ENCODE measurements at places on chromosomes 4 and X.

- DNase-seq = no peak
These were observed 4.0 kb downstream of the ADH5 start for GRCh38 chr4:99084595-99084994.

DNA sequence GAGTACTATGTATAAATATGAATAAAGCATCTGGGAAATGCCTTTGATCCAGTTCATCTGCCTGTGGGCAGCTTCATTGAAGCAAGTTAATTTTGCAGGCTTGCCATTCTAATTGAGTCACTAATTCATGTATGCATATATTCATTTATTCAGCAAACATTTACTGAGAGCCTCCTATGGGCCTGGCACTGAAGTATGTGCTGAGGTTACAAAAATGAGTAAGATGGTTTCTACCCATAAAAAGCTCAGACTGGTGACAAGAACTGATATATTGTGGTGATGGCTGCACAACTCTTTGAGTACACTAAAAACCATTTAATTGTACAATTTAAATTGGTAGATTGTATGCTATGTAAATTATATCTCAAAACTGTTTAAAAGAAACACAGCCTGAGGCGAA, 1.1 kb upstream of the MRPL1 start:
- DNase-seq = no peak

- DNase-seq = no peak
These were observed 2.7 kb downstream of the AFAP1 start for GRCh38 chr4:7937006-7937405.

DNA sequence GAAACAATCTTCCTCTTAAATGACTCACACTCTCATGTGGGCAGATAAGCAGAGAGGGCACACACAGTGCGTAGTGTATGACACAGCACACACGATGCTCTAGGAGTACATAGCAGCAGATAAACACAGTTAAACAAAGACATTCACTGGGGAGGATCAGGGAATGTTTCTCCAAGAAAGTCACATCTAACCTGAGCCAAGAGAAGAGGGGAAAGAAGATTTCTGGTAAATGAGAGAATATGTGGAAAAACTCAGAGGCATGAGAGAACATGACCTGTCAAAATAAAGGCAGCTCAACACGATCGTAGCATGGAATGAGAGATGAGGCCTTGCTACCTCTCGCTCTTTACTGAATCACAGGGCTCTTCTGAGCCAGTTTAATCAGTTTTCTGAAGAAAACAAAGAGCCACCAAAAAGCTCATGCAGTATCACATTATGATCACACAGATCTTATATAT, 251.0 kb downstream of the ANK2 start:
- no peak for DNase-seq

DNA sequence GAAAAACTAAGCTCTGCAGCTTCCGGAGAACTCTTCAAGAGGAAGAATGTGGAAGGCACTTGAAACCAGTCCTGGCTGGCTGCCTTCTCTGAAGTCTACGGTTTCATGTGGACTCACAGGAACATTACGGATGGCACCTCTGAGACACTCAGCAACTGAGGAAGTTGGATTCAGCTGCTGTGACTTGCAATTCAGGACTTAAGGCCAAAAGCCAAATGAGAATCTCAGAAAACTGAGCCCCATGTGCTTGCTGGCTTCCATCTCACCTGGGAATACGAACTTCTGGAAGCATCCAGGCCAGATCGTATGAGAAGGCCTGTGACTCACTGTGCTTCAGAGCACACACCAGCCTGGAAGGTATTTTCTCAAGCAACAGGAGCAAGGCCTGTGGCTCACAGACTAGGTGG, 107.8 kb upstream of the GPC4 start:
- DNase-seq = no peak

DNA sequence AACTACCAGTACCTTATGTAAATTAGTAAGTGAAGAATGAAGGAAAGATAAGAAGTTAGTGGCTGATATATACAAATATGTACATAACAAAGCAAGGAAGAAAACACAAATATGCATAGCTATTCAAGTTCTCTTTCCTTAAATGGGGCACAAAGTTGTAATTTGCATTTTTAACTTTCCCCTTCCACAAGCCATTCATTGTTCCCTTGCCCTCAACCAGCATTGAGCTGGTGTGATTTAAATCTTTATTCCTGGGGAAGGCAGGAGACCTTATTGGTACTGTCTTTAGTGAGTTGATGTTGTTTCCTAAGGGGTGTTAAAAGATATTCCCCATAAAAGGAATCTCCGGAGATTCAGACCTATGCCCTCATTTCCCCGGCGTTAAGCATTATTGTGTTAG, 735.3 kb downstream of the PCDH18 start:
- no peak for DNase-seq

- no peak for DNase-seq
These were observed 40.3 kb downstream of the FANCB start for GRCh38 chrX:14832586-14832985.

DNA sequence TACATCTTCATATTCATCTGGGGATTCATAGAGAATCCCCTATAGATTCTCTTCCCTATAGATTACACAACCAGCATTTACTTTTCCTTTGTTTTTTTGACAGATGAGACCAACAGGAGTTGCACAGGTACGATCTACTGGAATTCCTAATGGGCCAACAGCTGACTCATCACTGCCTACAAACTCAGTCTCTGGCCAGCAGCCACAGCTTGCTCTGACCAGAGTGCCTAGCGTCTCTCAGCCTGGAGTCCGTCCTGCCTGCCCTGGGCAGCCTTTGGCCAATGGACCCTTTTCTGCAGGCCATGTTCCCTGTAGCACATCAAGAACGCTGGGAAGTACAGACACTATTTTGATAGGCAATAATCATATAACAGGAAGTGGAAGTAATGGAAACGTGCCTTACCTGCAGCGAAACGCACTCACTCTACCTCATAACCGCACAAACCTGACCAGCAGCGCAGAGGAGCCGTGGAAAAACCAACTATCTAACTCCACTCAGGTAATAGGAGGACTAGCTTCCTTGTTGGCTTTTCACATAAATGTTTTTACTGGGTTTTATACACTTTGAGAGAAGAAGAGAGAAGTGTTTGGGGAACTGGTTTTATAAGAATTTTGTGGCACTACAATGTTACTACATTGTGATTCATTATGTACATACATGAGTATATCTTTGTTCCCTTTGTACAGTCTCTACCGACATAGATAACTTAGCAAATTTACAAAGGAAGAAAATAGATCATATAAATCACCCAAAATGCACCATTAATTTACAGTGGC, 137.2 kb downstream of the DIPK2B start:
- no peak for DNase-seq

- no peak for DNase-seq
These were observed 6.6 kb upstream of the CXXC4 start for GRCh38 chr4:104501290-104501689.

DNA sequence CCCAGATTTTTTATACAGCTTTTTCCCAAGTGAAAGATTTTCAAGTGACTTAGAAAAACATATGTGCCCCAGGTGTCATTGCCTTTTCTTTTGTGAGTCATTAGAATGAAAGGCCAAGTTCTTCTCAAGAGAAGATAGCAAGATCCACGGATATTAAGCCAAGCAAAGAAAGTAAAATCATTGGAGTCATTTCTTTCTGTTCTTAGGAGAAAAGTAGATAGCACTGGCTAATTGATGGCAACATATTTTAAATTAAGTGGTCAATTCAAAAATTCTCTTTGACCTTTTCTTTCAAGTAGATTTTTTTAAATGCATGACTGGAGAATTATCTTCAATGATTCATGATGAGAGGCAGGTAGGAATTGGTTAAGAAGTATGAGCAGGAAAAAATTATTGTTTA, 94.4 kb downstream of the HHIP start:
- DNase-seq = no peak

DNA sequence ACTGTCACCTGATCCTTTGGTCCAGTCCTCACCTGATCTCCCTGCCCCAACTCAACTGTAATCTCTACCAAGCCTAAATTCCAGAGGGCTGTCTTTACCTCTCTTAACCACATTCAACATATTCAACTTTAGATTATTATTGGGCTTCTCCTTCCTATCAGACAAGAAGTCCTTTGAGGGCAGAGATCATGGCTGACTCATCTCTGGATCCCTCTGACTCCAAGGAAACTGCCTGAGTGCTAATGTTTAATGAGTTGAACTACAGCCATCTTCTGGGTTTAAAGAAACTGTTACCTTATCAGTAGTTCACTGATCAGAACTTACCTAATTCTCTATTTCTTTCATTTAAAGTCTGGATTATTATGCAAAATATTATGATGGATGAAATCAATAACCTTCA, 135.7 kb downstream of the GPC3 start:
- DNase-seq = no peak

- no peak for DNase-seq
These were observed 2.5 kb downstream of the PABPC1L2A start for GRCh38 chrX:73076838-73077237.

DNA sequence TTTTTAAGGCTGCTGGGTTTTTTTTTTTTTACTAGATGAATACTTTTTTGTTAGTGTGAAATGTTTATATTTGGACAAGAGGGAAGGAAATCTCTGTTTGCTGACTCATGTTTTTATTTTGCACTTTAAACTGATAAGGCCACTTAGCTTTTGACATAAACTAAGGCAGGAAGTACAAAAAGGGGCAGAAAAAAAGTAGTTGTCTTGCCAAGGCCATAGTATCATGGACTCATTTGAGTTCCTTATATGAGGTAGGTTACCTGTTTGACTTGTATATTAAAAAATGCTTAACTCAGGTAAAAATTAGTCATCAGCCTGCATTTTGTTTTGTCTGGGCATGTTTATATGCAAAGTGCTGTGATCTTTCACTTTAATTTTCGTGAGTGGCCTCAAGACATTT, 26.0 kb downstream of the SMAD1 start:
- no peak for DNase-seq

DNA sequence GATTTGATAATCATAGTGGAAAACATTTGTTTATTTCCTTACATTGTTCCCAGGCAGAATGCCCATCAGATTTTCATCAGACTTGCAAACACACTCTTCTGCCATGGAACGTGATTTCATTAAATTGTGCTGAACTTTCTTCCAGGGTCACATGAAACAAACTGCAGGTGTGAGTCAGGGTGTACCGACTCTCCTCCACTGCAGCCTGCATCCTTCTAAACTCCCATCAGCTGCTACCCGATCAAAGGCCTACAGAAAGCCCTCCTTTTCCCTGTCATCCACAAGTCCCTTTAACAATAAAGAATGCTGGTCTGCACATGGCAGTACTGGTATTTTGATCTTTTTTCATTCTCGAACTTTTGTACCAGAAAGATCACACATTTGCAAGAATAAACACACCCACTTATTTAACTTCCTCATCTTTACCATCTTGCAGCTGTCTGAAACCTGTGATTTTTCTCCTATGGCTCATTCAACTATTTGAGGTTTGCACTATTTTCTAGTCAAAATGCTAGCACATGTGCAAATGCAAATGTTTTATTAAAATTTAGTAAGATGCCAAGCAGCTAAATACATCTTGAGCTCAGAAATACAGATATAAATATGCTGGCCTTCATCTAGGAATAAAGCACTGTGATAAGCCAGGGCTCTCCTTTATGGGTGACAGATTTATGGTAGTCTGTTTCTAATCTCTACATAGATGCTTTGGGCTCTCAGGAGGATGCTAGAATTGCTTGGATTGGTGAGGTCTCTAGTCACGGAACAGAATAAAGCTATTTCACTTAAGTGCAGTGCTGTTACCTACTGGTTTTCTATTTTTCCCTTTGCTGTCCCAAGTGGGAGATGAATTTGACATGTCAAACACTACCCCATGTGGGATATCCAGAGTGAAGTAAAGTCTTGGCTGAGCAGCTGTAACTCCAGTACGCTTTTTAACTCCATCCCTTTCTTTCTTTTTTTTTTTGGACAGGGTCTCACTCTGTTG, 25.8 kb upstream of the ARHGAP24 start:
- no peak for DNase-seq

DNA sequence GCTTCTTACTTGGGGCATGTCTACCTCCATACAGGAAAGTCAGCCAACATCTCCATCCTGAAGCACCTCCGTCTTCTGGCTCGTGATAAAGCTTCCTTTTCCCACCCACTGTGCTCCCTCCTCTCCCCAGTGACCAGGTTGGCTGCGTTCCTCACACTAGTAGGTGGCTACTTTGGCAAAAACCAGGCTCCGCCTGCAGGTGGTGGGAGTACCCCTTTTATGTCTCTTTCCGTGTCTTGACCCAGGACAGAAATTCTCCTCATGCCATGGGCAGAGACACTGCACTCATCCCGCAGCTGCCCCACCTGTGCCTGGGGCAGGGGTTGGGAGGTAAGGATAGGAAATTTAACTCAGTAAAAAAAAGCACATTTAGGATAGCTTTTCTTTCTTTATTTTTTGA, 50.9 kb downstream of the ENPP6 start:
- DNase-seq = no peak

DNA sequence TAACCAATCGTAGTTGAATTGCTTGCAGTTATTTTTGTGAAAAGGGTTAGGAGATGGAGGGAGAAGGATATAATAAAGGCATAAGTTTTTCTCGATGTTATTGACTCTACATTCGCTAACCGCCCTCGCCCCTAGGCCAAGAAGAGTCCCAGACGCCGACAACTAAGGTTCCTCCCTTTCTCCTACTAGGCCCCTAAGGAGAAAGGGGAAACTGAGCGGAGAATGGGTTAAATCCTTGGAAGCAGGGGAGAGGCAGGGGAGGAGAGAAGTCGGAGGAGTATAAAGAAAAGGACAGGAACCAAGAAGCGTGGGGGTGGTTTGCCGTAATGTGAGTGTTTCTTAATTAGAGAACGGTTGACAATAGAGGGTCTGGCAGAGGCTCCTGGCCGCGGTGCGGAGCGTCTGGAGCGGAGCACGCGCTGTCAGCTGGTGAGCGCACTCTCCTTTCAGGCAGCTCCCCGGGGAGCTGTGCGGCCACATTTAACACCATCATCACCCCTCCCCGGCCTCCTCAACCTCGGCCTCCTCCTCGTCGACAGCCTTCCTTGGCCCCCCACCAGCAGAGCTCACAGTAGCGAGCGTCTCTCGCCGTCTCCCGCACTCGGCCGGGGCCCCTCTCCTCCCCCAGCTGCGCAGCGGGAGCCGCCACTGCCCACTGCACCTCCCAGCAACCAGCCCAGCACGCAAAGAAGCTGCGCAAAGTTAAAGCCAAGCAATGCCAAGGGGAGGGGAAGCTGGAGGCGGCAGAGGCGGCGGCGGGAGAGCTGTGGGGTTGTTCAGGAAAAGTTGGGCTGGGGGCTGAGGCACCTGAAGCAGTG, 5.9 kb downstream of the ATOH1 start:
- no peak for DNase-seq

DNA sequence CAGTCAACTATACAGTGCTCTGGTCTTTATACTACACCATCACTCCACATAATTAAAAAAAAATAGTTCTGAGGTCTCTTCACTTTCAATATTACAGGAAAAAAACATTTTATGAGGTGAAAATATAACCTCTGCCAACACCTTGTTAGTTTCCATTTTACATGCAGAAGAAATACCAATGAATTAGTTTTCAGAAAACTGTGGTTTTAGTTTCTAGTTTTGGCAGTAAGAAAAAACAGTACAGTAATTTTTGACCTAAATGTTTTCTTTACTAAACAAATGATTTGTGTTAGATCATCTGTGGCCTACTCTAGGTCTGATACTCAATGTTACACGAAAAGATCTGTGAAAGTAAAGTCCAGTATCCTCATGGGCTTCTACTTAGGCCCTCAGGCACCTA, 10.0 kb downstream of the SULT1E1 start:
- DNase-seq = no peak

- DNase-seq = no peak
These were observed 137.1 kb downstream of the RELL1 start for GRCh38 chr4:37549041-37549440.

All from activated gamma-delta T cell (primary cell).